ENCODE measurements at places on chromosomes 4 and X.
A peak's percentile ranks its signal among the peaks of the same experiment; 100 is the strongest.

GRCh38 chr4:59247032-59247431, 1953.1 kb upstream of the ADGRL3 start:
- DNase-seq, result no peak

GRCh38 chrX:138287205-138287877, 424.2 kb downstream of the FGF13 start:
- DNase-seq, result no peak

DNA sequence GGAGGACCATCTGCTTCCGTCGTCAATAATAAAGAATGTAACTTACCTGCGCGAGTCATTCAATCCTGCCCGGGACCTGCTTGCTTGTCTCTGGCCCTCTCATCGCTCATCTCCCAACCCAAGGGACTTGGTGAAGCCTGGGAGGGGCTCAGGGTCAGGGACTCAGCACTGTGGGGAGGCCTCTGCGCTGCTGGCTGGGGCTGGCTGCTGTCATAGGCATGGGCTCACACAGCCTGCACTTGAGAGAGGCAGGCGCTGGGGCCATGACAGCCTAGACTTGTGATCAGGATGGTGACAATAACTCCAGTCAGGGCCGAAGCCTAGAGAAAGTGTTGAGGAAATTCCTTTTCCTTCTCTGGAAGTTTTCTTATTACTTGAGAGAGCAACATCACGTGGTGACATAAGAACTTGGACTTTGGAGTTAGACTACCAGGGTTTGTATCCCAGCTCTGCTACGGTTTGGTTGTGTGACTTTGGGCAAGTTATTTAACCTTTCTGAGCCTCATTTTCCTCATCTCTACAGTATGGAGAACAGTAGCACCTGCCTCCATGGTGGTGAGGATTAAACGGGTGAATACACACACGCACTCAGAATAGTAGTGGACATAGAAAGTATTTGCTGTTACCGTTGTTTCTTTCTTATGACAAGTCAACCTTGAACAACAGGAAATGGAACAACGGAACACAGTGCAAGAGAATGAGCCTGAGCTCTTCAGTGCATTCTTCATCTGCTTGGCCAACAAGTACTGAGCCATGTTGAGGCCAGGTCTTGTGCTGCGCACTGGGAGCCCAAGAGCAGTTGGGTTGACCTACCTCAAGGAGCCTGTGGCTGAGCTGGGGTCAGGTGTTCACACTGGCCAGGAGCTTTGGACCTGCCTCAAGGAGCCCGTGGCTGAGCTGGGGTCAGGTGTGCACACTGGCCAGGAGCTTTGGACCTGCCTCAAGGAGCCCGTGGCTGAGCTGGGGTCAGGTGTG, 60.5 kb downstream of the TBC1D14 start:
- DNase-seq, result no peak

DNA sequence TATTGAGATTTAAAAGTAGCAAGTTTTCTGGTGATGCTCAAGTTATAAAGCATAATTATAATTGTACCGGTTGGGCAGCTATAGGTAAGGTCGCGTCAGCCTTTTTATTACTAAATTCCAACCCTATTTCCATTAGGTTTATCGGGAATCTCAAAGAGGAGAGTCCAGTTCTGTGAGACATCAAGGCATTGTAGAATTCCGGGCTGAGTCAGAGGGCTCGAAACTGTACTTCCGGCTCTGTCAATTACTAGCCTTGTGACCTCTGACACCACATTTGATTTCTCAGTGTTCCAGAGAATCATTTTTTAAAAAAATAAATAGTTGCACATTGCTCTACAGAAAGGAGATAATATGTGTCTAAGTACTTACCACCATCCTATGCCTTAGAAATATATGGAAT, 4.3 kb downstream of the IL1RAPL1 start:
- no peak for DNase-seq

DNA sequence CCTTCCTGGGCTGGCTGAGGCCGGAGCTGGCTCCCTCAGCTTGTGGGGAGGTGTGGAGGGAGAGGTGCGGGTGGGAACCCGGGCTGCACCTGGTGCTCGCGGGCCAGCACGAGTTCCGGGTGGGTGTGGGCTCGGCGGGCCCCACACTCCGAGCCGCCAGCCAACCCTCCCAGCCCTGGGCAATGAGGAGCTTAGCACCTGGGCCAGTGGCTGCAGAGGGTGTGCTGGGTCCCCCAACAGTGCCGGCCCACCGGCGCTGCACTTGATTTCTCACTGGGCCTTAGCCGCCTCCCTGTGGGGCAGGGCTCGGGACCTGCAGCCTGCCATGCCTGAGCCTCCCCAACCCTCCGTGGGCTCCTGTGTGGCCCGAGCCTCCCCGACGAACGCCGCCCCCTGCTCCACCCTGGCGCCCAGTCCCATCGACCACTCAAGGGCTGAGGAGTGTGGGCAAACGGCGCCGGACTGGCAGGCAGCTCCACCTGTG, 182.7 kb upstream of the PAQR3 start:
- DNase-seq, result no peak

DNA sequence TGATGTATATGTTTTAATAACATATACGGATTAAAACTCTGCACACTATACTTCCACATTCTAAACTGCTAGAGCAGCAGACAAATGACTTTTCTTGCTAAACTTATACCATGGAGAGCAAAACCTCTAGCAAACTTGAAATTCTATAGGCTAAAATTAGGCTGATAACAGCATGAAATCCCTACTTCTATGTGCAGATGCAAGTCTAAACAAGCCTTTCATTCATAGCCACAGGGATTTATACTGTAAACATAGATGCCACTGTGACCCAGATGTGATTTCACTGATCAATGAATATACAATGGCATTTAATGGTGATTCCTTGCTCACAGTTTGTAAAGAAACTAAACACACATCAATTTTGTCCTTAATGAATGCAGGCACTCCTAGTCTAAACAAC, 151.0 kb downstream of the ANTXR2 start:
- no peak for DNase-seq

DNA sequence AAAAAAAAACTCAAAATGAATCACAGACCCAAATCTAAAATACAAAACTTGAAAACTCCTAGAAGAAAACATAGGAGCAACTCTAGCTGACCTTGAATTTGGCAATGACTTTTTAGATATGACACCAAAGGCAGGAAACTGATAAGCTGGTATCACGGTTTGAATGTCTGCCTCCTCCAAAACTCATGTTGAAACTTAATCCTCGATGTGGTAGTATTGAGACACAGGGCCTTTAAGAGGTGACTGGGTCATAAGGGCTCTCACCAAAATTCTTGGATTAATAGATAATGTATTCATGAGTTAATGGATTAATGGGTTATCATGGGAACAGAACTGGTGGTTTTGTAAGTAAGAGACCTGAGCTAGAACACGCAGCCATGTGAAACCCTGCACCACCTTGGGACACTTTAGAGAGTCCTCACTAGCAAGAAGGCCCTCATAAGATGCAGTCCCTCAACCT, 40.5 kb downstream of the FRYL start:
- no peak for DNase-seq

DNA sequence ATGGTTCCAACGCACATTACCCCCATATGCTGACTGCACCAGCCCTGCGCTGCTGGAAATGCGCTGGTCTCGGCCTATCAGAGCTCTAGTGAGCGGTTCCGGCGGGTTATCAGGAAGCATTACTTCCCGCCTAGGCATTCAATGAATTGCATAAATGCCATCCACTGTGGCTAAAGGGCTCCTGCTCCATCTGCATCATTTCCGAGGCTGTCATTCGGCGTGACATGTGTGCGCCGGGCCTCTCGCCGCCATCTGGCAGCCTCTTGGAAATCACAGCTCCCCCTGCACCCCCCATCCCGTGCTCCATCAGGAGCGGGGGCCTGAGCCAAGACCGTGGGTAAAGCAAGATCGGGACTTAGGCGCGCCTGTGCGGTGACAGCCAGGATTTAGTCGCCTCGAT, 64.4 kb downstream of the SEPSECS start:
- DNase-seq, result no peak

- DNase-seq, result no peak
Observed at GRCh38 chrX:20434986-20435385, 168.3 kb upstream of the RPS6KA3 start.

DNA sequence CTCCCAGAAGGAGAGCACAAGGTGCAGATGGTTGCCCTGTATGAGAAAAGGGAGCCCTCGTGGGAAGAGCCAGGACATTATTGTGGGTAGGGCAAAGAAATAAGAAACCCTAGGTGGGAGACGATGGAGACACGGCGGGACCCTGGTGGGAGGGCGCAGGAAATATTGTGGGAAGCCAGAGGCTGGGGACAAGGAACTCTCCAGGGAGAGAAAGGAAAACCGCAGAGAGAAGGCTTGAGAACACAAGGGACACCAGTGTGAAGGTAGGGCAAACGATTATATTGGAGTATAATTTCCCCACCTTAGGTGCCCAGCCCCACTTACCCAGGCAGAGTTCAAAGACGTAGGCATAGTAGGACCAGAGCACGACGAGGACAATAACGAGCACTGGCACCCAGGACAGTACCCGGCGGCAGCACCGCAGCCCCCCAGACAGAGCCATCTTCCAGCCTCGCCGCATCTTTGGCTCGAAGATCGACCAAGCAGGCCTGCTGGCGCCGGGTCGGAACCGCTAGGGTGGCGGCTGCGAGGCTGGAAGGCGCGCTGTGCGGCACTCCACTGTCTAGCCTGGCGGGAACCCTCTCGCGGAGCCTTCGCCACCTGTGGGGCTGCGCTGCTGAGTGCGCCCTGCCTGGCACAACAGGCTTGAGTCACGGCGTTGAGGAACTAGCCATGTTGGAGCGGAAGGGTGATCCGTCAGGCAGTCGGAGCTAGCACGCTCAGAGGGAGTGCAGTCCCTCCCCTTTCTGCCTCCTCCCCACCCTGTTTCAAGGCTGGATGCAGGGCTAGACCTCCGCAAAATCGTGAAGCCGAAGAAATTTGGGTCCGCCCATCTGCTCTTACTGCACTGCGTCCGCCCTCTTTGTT, at the start of gene ZDHHC15:
ZDHHC15 (minus strand) TSS at position 473 of the 867 bp plus-strand sequence; CDS start at position 460, 13 bp downstream.
- DNase-seq, result peak; percentile 55
